ENCODE measurements at places on chromosomes 13 and 19. TPM values are rescaled to one million over a fixed set of nuclear protein-coding genes. Genes with fewer than 3 reads are reported as not detected.

Gene FXYD1
- total RNA-seq: 235 TPM

Gene BIVM
- total RNA-seq: 20.1 TPM

Gene ATP8B3
- total RNA-seq: not detected

Gene PBX4
- not detected for total RNA-seq

Gene CEACAM5
- 5.0 TPM for total RNA-seq

Gene F10
- total RNA-seq: 1.00 TPM

Gene CCNA1
- total RNA-seq: 0.58 TPM

Gene EFNA2
- not detected for total RNA-seq

Gene MADCAM1
- 0.18 TPM for total RNA-seq

Gene ZNF177
- total RNA-seq: 0.29 TPM

Gene CACNA1A
- total RNA-seq: 0.15 TPM

Gene TRPC4
- total RNA-seq: 0.27 TPM

Gene IFNL3
- total RNA-seq: not detected

Gene ACP7
- not detected for total RNA-seq

Gene PRR12
- total RNA-seq: 3.7 TPM

Gene PTGIR
- 0.87 TPM for total RNA-seq

Gene RANBP3
- total RNA-seq: 70.0 TPM

Gene SKA3
- total RNA-seq: 0.24 TPM

Gene PDX1
- total RNA-seq: not detected

Gene C13orf46
- 0.10 TPM for total RNA-seq

Gene ITGBL1
- total RNA-seq: 5.6 TPM

Gene ZNF211
- 5.5 TPM for total RNA-seq

Gene EID2
- total RNA-seq: 8.6 TPM

Gene YIF1B
- total RNA-seq: 35.4 TPM

Gene WIZ
- 40.6 TPM for total RNA-seq

Gene DACT3
- 1.0 TPM for total RNA-seq

Gene ZNF543
- 5.8 TPM for total RNA-seq

Gene VSTM2B
- not detected for total RNA-seq

Gene CEACAM3
- not detected for total RNA-seq

Gene RETN
- total RNA-seq: 1.2 TPM

Gene CNFN
- not detected for total RNA-seq

Gene EXOC3L2
- total RNA-seq: not detected

Gene SDHAF1
- total RNA-seq: 50.1 TPM

Gene EPSTI1
- total RNA-seq: 0.42 TPM

Gene LYPD5
- total RNA-seq: not detected

Gene KLK5
- total RNA-seq: not detected

Gene SULT2B1
- total RNA-seq: not detected

Gene GRAMD1A
- total RNA-seq: 38.8 TPM

Gene C19orf85
- not detected for total RNA-seq

Gene NBEA
- 4.9 TPM for total RNA-seq

Gene GAPDHS
- total RNA-seq: not detected

Gene SOHLH2
- not detected for total RNA-seq

Gene ZGLP1
- total RNA-seq: 0.80 TPM

Gene RAB20
- 0.68 TPM for total RNA-seq

Gene EPS8L1
- total RNA-seq: 2.4 TPM

Gene PSG6
- not detected for total RNA-seq

Gene ZSWIM9
- total RNA-seq: 1.6 TPM

Gene KLK3
- total RNA-seq: not detected

Gene MEIS3
- 3.2 TPM for total RNA-seq

Gene TEKTIP1
- total RNA-seq: not detected

Gene ZNF530
- 0.86 TPM for total RNA-seq

Gene RFPL4AL1
- total RNA-seq: not detected

Gene TMEM145
- total RNA-seq: 0.87 TPM

Gene ADAMTSL5
- 0.41 TPM for total RNA-seq

Gene CEACAM21
- not detected for total RNA-seq

Data from gastrocnemius medialis (tissue), 4 donors.